Panc1 (cell line): ENCODE measurements at places on chromosomes 6 and 20. TPM values are rescaled to one million over a fixed set of nuclear protein-coding genes. Genes with fewer than 3 reads are reported as not detected.
A peak's percentile ranks its signal among the peaks of the same experiment; 100 is the strongest.

GRCh38 chr6:138196122-138196738 is 22.1 kb downstream of the PBOV1 start:
- DNase-seq = no peak

Gene CGA
- total RNA-seq = not detected

GRCh38 chr20:16013631-16014030 is 559.6 kb downstream of the KIF16B start:
- no peak for DNase-seq

Gene PAQR8
- total RNA-seq = 3.6 TPM

Gene OLIG3
- not detected for total RNA-seq

DNA sequence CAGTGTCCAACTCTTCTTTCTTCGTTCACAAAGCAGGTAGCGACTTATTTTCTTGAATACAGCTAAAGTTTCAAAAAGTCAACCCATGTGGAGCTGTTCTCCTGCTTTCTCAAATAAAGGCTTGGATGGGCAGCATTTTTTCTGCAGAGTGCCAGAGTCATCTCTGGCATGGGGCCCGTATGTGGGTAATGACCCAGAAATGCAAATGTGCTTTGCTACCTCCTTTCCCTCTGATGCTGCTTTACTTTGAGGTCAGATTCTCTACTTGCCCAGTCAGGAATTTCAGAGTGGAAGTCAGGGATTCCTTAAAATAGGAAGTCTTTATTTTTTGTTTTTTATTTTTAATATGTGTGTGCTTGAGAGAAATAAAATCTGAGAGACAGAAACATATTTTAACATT is 4.9 kb downstream of the NKAIN2 start:
- DNase-seq = no peak

GRCh38 chr6:111938710-111939109 is 65.5 kb upstream of the FYN start:
- no peak for DNase-seq

DNA sequence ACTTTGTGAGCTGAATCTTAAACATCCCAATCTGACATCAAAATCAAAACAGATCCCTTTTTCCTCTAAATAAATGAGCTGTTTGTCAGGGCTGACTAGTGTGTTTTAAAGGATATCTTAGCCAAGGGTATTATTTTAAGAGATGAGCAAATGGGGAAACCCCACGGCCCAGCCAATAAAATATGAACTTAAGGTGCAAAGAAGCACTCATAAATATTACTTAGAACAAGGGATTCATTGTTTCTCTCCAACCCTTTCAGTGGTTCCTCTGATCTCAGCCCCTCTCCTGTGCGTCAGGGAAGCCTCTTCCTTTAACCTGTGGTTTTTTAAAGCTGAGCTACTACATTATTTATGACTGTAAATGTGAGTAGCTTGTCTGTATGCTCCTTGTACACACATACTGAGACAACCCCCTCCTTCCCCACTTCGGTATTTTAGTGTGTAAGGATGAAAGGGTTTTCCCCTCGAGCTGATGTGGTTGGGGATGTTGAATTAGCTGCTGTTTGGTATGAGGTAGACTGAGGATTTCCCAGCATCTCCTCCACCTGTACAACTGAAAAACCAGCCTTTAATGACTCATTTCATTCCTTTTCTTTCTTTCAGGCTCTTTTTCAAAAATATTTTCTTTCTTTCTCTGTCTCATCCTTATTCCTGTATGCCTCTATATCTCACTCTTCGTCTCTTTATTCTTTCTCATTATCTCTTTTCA is 6.5 kb downstream of the BMP5 start:
- peak; percentile 69 for DNase-seq

Gene MACROD2
- total RNA-seq = 1.2 TPM

GRCh38 chr6:159233365-159234101 is 64.3 kb downstream of the FNDC1 start:
- no peak for DNase-seq

Gene SEMG1
- not detected for total RNA-seq

Gene MICAL1
- total RNA-seq = 64.5 TPM

Gene TNF
- total RNA-seq = 0.64 TPM

- no peak for DNase-seq
Observed at GRCh38 chr20:536426-537010, 7.1 kb downstream of the CSNK2A1 start.

- no peak for DNase-seq
Observed at GRCh38 chr6:139334806-139335446, 39.5 kb downstream of the CITED2 start.

Gene ABT1
- 18.0 TPM for total RNA-seq

Gene OPN5
- total RNA-seq = not detected

GRCh38 chr6:78810146-78810545 is 57.2 kb upstream of the IRAK1BP1 start:
- no peak for DNase-seq

- DNase-seq = no peak
Observed at GRCh38 chr6:159056432-159056831, 11.6 kb upstream of the TAGAP start.

DNA sequence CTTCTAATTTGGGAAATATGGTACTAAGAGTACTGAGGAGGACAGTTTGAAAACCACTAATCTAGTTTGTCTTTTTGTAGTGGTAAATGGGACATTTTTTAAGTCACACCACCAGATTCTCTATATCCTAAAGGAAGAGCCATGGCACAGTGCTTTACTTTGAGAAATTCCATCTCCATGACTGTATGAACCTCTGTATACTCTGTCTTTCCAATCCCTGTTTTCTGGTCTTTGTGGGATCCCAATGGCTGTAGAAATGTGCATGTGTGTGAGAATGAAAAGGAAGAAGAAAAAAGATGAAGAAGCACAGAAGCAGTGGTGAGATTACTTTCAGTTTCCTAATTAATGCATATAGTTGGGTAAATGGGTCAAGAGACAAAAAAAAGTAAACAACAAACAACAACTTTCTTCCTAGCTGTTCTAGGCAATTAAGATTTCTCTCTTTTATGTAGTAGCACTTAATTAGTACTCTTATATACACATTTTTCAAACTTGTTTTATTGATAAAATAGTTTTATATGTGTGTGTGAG is 141.2 kb upstream of the HCRTR2 start:
- DNase-seq = no peak

DNA sequence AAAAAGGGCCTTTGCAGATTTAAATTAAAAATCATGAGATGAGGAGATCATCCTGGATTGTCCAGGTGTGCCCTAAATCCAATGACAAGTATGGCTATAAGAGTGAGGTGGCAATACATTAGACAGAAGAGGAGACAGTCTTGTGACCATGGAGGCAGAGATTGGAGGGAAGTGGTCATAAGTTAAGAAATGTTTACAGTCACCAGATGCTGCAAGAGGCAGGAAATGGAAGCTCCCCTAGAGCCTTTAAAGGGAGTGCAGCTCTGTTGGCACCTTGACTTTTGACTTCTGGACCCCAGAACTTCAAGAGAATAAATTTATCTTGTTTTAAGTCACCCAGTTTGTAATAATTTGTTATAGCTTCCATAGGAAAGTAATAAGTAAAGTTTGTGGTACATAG is 61.1 kb downstream of the HMGN3 start:
- DNase-seq = no peak

- no peak for DNase-seq
Observed at GRCh38 chr6:118502169-118502568, 45.9 kb upstream of the PLN start.

Gene CCDC167
- 57.6 TPM for total RNA-seq

- no peak for DNase-seq
Observed at GRCh38 chr6:6709106-6709505, 120.6 kb downstream of the LY86 start.

DNA sequence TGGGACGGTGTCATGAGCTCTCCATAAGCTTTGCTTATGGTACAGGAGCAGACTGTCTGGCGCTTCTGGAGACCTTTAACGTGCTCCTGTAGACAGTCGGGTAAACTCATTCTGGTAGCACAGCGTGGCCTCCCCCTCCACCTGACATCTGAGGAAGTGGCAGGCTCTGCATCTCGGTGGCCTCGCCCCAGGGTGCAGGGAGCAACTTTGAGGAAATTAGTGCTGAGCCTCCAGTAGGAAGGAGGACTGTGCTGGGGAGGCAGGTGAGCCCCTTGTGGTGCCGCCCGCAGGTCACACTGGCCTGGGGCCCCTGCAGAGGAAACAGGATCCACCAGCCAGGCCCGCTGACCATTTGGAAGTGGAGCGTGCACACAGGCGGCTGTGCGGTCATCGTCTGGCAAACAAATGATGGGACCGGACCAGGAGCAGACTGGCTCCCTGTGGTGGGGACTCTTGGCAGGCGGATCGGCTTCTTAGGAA is 57.9 kb downstream of the SYNJ2 start:
- DNase-seq = no peak

DNA sequence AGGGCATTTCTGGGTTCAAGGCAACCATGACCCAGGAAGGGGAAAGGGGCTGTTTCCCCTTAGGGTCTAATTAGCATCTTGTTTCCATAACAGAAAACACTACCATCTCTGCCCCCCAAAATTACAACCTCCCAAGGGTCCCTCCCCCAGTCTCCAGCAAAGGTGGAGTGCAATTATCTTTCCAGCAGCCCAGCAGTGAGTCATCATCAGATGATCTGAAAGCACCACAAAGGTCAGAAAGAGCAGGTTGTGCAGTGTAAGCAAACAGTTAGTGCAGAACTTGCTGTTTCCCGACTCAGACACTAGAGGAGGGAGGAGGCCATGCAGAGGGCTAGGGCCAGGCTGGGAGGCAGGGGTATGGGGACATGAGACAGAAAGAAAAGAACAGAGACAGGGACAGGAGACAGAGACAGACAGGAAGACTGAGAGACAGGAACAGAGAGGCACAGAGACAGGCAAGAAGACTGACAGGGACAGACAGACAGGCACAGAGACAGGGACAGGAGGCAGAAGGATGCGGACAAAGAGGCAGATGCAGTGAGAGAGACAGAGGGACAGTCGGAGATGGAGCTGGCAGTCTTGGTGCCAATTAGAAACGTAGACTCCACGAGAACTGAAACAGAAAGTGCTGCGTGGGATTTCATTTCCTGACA is 62.5 kb downstream of the PYGB start:
- DNase-seq = peak; percentile 92

DNA sequence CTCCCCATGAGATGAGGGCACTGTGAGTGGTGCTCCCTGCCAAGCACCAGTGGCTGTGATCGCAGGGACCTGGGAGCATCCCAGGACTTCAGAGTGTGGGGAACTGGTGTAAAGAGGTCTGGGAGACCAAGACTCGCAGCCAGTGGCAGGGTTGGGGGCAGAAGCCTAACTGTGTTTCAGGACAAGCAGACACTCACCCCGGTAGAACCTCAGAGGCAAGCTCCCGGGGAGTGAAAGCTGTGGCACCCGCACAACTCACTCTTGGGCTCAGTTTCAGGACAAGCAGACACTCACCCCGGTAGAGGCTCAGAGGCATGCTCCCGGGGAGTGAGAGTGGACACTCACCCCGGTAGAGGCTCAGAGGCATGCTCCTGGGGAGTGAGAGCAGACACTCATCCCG is 112.8 kb downstream of the ASXL1 start:
- no peak for DNase-seq

Gene SH3BGRL2
- 8.5 TPM for total RNA-seq

- no peak for DNase-seq
Observed at GRCh38 chr6:84425971-84426705, 198.7 kb upstream of the CEP162 start.

Gene MDFI
- total RNA-seq = 0.54 TPM

- DNase-seq = no peak
Observed at GRCh38 chr6:139257291-139257690, 34.5 kb downstream of the TXLNB start.

Gene PGK2
- not detected for total RNA-seq

DNA sequence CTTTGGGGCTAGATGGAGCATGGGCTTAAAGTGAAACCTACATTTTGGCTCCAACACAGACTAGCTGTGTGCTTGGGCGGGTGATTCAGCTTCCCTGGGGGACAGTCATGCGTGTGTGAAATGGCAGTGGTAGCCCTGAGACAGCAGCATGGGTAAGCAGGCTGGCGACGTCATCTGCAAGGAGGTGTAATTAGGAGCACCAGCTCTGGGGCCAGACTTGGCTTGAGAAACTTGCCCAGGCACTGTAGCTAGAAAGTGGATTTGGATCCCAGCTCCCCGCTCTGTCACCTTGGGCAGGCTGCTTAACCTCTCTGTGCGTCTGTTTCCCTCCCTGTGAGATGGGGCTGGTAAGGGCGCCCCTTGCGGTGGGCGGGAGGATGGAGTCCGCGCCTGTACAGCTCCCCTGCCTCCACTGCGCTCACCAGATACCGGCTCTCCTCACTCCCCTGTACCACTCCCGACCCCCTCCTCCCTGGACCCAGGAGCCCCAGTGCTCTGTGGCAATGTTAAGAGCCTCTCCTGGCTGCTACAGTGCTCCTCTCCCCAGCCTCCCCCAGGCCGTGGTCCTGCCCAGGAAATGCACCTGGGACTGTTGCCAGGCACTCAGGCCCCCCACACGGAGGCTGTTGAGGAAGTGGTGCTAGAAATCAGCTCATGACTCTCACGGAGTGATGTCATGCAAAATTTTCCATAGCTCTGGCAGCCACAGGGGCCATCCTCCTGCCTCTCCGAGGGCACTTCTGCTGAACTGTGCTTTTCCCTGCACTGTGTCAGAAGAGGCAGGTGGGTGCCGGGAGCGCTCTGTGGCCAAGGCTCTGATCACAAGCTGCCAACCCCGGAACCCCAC is 44.6 kb downstream of the SYNJ2 start:
- no peak for DNase-seq

GRCh38 chr20:2738331-2739041 is 45.9 kb downstream of the EBF4 start:
- DNase-seq = no peak

DNA sequence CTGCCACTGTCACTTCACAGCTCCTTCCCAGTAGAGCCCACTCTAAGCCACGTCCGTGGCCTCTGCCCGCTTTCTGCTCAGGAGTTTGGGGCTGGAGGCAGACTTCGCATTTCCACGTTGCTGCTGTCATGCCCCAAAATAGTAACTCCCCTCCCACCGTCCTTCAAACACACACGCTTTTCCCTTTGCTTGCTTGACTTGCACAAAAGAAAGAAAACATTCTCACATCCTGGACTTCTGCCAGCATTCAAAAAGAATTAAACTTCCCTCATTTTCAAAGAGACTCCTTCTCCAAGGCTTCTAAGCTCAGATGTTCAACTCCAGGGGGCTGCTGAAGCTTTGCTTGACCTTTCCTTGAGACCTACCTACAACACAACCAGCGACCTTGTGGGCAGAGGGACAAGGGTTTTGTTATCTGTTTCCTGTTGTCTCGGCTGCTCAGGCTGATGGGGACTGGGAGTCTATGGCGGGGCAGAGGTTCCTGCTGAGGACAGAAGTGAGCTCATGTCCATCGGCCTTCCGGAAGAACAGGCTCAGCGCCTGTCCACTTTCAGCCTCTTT is 263.8 kb upstream of the FOXQ1 start:
- no peak for DNase-seq

GRCh38 chr20:1417790-1418189 is 24.9 kb upstream of the FKBP1A start:
- no peak for DNase-seq

GRCh38 chr6:147081076-147081609 is 123.1 kb upstream of the STXBP5 start:
- DNase-seq = no peak

- no peak for DNase-seq
Observed at GRCh38 chr6:33071569-33071968, 1.9 kb downstream of the HLA-DPA1 start.
